ENCODE measurements at places on chromosomes 2 and 18.

DNA sequence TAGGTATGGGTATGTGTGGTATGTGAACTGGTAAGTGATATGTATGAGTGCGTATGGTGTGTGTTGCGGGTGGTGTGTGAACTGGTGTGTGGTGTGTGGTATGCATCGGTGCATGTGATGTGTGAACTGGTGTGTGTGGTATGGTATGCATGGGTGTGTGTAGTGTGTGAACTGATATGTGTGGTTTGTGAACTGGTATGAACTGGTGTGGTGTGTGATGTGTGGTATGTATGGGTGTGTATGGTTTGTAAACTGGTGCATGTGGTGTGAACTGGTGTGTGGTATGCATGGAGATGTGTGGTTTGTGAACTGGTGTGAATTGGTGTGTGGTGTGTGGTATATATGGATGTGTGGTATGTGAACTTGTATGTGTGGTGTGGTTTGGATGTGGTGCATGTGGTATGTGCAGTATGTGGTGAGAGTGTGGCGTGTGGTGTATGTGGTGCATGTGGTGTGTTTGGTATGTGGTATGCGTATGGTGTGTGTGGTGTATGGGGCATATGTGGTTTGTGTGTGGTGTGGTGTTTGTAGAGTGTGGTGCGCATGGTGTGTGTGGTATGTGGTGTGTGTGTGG, 208.9 kb upstream of the TNP1 start:
- DNase-seq: no peak

- DNase-seq: no peak
Measured at GRCh38 chr2:32711908-32712501, 84.2 kb downstream of the TTC27 start.

- no peak for DNase-seq
Measured at GRCh38 chr2:65231892-65232477, 4.4 kb downstream of the ACTR2 start.

DNA sequence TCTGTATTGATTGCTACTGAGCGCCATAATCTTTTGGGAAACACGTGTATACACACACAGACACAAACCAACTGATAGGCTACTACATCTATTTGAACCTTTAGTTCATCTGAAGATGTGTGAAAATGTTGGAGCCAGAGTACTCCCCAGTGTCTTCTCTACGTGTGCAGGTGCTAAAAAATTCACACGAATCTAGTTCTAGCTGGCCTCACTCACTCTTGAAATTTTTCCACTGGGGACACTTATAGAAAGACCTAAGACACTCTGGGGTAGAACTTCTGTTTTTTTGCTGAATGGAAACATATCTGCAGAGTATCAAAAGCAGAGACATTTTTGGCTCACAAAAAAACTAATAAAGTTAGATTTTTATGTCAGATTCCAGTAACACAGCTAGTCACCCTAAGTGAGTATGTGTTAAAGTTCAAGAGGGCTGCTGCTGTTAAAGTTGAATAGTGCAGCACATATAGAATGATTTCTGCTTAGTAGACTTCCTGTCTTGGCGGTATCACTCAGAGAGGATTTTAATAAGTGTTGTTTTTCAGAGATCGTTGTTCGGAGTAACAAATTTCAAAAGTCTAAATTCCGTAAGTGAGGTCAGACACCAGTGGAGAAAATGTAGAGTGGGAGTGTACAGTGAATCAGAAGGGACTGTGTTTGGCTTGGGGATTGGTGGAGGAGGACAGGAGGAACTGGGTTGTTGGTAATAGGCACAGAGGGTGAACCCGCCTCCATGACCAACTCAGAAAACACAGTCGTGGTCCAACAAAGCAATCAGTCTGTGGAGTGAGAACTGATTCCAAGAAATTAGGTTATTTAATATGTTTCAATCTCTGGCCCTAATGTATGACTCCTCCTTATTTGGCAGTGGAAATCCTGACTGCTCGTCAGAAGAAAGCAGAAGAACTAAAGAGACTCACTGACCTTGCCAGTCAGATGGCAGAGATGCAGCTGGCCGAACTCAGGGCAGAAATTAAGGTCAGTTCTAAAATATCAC, 43.1 kb downstream of the KCTD18 start:
- DNase-seq: no peak

DNA sequence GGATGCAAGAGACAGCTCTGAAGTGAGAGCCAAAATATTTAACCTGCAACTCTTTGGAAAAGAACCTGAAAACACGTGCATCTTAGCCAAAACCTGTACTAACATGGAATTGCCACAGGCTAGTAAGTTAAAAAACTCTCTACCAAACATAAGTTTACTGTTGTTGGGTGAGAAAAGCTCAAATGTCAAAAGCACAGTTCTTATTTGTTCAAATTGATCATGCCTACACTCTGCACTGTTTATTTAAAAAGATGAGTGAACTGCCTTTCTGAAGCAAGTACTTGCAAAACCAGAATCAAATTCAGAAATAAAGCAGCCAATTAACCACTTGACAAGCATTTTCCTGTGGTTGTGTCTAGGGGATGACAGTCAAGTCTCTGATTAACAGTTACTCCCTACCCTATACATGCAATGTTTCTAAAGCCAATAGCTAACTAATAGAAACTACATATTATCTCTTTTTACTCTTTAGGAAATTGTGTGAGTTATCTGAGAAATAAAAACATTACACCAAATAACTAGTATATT, 5.6 kb downstream of the IKZF2 start:
- DNase-seq: no peak

DNA sequence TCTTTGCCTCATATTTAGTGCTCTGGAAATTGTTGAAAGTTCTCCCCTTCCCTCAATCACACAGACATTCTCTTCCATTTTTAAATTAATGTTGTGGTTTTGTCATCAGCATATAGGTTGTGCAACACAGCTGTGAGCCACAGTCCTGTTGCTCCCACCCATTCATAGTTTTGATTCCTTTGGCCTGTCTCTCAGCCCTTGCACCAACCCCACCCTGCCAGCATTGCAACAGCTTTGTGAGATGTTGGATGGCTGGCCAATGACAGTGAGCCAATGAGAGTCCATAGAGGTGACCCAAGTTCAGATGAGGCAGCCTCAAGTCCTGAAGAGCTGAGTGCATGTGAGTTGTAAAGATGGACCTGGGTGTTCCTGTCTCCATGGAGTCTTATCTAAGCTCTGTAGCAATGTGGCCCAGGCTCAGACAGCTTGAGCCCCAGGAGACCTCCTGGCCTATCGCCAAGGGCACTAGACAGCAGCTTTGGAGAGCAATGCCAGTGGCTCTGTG, 775.5 kb downstream of the RNF144A start:
- DNase-seq: no peak

DNA sequence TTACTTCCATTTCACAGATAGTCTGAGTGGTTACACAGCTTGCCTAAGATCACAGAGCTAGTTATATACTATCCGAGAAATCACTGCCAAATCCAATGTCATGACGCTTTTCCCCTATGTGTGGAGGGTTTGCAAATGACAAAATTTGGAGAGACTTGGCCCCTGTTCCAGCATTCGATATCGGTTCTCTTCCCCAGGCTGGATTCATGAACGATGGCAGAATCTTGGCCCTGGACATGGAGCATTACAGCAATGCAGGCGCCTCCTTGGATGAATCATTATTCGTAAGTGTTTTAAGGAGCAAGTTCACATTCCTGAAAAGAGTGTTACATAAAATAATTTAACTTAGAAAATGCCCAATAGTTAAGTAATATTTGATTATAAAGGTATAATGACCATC, 55.1 kb downstream of the AOX1 start:
- no peak for DNase-seq

- DNase-seq: no peak
Measured at GRCh38 chr2:28896906-28897305, 2.4 kb downstream of the WDR43 start.

DNA sequence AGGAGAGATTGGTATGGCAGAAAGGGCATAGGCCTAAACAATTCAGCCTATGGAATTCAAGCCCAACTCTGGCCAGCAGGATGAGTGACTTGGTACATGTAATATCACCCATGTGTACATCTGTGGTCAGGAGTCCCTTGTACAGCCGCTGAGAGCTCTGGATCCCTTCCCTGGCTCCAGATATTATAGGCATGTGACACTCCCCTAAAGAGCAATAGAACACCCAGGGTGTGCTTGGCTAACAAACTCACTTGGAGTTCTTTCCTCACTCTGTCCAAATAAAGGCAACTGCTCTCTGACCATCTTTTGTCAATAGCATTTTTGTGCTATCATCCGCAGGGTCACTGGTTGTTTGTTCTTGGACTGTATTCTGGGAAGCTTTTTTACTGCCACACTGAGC, 197.4 kb upstream of the NCKAP5 start:
- no peak for DNase-seq

GRCh38 chr2:26270373-26270772, 25.6 kb downstream of the HADHB start:
- no peak for DNase-seq

GRCh38 chr2:216233281-216233995, 124.3 kb downstream of the XRCC5 start:
- DNase-seq: no peak

GRCh38 chr2:60872510-60872928, 8.9 kb upstream of the REL start:
- DNase-seq: no peak

DNA sequence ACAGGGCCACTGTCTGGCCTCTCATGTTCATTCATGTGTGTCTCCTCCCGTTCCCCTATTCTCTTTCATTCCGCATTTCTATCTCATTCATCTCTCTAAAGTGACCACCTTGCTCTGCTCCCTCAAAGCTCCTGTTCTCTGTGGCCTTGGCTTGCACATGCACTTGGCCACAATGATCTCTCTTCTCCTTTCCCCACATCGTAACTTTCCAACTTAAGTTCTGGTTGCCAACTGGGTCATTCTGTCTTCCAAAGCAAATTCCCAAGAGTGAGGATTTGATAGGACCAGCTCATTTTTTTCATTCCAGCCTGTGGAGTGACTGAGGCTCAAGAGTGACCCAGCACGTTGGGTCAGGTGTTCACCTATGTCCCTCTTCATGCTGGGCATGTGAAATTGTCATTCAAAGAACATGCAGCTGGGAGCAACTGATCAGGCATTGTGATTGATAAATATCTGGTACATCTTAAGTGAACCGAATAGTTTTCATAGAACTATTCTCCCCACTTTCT, 14.3 kb upstream of the ITGA6 start:
- DNase-seq: no peak

- no peak for DNase-seq
Measured at GRCh38 chr2:163246135-163246534, 407.6 kb upstream of the KCNH7 start.

DNA sequence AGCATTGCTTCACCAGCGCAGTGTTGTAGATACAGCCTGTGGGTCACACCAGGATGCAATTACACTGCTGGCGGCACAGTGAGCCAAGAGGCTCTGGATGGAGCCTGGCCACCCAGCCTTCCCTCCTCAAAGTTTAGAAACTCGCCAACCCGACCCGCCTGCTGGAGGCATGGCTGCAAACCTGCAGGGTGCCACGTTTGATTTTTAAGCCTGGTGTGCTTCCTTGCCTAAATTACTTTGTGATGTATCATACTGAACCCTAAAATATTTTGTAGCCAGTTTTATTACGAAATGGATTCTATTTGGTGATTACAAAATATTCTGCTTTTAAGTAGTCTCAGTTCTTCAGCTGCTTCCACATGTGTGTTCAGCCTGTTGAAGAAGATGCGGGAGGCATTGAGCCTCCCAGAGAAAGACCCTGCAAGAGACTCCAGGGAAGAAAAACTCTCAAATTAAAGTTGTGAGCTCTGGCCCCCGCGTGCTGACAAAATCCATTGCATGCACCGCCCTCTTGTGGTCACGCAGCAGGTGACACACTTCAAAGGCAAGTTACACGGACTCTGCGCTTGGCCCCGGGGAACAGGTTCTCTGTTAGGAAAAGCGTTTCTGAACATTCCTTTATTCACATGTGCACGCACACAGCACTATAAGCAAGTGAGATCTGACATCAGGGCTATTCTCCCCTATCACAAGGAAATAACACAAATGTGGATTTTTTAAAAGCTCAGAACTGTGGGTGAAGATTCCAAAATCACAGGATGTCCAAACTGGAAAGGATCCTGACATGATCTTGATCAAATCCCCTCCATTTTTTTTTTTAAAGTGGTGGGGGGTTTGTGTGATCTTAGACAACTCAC, 63.0 kb upstream of the TWIST2 start:
- no peak for DNase-seq

All from NCI-H1417 treated with DMSO at 0.1 percent for 48 hours (cell line).